SHP77 (cell line): ENCODE measurements at places on chromosomes 6 and 20.

DNA sequence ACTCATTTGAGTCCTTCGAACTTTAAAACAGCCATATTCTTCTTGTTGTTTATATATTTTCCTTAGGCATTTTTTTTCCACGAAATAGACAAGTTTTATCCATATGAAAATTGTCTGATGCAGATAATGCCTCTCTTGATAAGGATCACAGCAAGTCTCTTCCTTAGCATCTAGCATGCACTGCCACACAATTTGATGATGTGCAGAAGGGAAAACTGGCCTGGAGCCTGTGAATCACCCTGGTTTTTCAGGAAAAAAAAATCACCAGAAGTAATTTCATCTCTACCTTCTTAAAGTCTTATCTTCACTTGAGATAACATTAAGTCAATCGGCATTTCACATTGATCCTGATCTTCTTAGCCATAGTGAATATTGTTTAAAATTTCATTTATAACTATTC lies 199.8 kb downstream of the TENT5A start:
- no peak for DNase-seq

DNA sequence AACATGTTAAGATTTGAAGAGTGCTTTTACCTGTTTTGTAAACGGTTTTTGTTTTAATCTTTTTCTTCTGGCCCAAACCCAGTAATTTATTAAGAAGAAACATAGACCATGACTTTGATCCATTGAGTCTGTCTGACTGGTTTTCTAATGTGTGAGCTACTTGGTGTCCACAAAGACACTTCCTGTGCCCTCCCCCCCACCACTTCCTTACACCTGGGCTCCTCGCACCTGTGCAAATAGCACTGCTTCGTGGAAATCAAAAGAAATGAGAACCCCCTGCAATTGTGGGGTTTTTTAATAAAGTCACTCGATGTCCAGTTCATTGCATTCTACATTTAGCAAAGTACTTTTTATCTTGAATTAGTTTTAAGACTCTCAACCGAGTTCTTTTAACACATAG lies 65.5 kb downstream of the SMOC2 start:
- no peak for DNase-seq

DNA sequence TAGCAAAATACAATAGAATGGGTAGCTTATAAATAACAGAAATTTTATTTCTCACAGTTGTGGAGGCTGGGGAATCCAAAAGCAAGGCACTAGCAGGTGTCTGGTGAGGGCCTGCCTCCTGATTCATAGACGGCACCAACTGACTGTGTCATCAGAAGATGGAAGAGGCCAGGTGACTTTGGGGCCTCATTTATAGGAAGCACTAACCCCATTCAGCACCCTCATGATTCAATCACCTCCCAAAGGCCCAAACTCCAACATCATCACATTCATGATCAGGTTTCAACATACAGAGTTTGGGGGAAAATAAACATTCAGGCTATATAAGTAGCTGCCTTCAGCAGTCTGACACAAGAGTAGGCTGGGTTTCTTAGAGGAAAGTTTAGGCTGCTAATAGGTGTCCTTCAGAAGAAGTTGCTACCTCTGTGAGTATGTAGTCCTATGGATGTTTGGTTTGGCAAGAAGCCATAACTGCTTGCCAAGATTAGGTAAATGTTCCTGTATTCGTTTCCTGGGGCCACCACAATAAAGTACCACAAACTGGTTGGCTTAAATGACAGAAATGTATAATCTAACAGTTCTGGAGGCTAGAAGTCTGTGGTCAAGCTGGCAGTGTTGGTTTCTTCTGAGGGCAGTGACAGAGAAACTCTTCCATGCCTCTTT lies 48.8 kb downstream of the NT5E start:
- peak; percentile 21 for DNase-seq

DNA sequence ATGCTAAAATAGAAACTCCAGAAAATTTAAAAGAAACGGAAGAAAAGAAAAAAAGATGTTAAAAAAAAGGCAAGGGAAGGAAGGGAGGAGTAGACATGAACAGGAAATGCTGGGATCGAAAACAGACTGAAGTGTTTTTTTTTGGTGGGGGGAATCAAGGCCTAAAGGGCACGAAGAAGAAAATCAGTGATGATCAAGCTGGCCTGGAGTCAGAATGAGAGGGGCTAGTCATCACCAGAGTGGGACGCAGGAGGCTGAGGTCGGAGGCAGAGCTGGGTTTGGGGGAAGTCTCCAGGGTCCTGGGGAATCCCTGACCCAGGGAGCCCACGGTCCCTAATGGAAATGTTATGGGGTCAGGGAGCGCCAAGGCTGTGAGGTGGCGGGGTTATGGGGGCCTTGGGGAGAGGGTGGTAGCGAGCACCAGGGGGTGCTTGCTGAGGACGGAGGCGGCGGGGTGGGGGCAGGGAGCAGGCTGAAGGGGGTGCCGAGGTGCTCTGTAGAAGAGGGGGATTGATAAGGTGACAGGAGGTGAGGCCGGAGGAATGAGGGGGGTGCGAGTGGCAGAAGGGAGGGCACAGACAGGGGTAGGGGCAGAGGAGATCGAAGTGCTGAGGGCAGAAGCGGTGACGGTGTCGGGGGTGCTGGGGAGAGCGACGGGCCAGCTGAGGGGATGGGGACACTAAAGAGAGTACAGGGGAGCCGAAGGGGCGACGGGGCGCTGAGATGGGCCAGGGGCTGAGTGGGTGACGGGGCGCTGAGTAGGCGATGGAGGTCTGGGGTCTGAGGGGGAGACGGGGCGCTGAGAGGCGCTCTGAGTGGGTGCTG lies 684 bp downstream of the ZNFX1 start:
- DNase-seq: no peak

GRCh38 chr6:31068669-31069340 lies 43.6 kb downstream of the C6orf15 start:
- peak; percentile 63 for DNase-seq

- no peak for DNase-seq
Observed at GRCh38 chr6:71258078-71258866, 30.3 kb upstream of the OGFRL1 start.

DNA sequence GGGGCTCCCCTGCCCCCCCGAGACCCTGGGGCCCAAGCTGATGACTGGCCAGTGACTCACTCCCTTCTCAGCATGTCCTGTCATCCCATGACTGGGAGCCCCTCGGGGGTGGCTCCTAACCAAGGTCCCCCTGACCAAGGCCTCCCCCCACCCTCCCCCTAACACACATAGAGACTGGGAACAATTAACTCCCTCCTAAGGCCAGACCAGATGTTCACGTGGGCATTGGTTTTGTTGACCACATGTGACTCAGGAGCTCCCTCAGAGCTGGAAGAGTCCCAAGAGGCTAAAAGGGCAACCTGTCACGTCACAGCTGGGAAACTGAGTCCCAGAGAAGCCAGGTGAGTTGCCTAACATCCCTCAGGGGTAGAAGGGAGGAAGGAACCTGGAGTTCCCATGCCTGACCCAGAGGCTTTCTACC lies 10.6 kb upstream of the CCN5 start:
- no peak for DNase-seq

- no peak for DNase-seq
Observed at GRCh38 chr6:5665667-5666066, 341.1 kb downstream of the NRN1 start.

- DNase-seq: no peak
Observed at GRCh38 chr20:51679254-51679921, 88.8 kb downstream of the ATP9A start.

DNA sequence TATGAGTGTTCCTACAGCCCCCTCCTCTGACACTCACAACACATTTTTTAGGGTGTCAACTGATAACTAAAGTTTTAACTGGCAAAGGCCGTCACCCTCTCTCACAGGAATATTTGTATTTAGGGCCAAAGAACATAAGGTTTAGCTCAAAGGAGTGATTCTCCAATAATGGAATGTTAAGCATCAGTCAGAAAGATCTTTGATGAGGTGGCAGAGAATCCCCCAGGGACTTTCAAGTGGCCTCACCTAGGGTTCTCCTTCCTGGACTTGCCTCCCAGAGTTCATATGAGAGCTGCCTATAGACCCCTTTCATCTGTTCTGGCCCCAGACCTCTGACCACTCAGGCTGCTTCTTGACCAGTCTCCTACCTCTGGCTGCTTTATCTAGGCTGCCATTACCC lies 7.4 kb upstream of the SCUBE3 start:
- no peak for DNase-seq

- DNase-seq: no peak
Observed at GRCh38 chr6:105326833-105327770, 75.8 kb downstream of the PREP start.
